ENCODE measurements at places on chromosomes 5 and 9.

- no peak for DNase-seq
Observed at GRCh38 chr5:181042722-181043121, 2.7 kb downstream of the BTNL9 start.

DNA sequence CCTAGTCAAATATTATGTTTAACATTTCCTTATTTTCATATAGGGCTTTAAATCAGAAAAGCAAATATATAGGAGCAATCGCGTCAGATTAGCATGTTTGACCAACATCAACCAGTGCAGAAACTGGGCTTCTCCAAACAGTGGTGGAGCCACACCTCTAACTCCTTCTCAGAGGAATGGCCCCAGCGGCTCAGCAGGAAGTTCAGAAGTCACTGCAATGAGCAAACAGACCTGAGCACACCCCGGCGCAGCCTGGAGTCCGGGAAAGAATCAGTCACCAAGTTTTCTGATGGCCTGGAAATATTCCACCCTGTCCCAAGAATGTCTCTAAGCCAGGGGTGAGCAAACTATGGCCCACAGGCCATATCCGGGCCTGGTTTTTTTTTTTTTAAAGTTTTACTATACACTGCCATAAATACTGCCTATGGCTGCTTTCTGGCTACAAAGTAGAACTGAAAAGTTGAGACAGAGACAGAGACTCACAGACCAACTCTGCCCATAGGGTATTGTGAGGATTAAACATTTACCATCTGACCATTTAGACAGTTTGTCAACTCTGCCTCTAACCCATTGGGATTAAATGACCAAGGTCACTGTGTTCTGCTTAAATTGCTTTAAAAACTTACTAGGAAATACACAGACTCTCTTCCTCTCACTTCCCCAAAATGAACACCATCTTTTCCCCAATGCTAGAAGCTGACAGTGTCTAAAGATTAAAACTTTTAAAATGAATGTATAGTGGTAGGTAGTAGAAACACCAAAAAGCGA is 5.4 kb downstream of the GOLM1 start:
- DNase-seq = no peak

- no peak for DNase-seq
Observed at GRCh38 chr9:82148426-82148810, 159.8 kb downstream of the SPATA31D1 start.

GRCh38 chr5:165015547-165015946 is 1510.1 kb downstream of the MAT2B start:
- no peak for DNase-seq

- no peak for DNase-seq
Observed at GRCh38 chr9:6965566-6965965, 207.8 kb downstream of the KDM4C start.

- peak; percentile 85 for DNase-seq
Observed at GRCh38 chr9:17578911-17579793, at the start of gene SH3GL2. SH3GL2 (plus strand) TSS chr9:17579066.

GRCh38 chr9:125521462-125522327 is 185.3 kb downstream of the MAPKAP1 start:
- DNase-seq = no peak

DNA sequence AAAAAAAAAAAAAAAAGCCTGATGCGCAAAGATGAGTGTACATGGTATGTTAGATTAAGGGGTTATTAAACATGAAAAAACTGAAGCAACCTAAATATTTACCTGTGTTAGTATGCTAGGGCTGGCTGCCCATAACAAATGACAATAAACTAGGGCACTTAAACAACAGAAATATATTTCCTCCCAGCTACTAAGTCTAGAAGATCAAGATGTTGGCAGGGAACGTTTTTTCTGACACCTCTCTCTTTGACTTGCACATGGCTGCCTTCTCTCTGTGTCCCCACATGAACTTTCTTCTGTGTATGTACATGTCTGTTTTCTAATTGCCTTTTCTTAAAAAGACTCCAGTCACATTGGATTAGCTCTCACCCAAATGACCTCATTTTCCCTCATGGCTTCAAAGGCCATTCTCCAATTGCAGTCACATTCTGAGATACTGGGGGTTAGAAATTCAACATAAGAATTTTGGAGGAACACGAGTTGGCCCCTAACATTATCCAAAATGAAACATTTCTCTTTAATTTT is 694.5 kb downstream of the CDH9 start:
- no peak for DNase-seq

All from NCI-H1930 (cell line).